ENCODE measurements at places on chromosomes 1 and 21.
A peak's percentile ranks its signal among the peaks of the same experiment; 100 is the strongest.

DNA sequence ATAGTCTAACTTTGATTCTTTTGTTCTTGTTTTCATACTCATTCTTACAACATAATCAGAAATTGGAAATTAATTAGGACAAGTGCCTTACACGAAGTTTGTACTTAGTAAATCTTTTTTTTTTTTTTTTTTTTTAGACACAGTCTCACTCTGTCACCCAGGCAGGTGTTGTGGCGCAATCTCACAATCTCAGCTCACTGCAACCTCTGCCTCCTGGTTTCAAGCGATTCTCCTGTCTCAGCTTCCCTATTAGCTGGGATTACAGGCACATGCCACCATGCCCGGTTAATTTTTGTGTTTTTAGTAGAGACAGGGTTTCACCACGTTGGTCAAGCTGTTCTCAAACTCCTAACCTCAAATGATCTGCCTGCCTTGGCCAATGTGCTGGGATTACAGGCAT is 12.4 kb downstream of the CHAF1B start:
- DNase-seq: no peak

- DNase-seq: no peak
Measured at GRCh38 chr1:87126886-87127505, 201.7 kb upstream of the LMO4 start.

GRCh38 chr1:7389201-7389905 is 381.7 kb upstream of the VAMP3 start:
- peak; percentile 21 for DNase-seq

- DNase-seq: no peak
Measured at GRCh38 chr1:163933437-163933836, 611.7 kb downstream of the NUF2 start.

DNA sequence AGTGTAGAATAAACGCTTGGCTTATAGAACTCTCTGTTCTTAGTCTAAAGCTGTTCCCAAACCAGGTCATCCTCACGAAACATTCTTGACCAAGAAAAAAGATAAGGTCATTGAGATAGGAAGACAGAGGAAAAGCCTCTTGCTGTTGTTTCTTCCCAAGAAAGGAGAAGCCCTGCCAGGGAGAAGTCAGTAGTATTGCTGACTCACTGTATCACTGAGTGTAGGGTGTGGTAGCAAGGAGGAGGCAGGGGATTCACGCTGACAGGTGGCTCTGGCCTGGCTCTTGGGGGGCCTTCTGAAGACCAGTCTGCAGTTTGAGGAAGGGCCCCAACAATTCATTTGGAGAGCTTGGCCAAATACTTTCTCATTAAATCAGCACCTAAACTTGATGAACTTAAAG is 97.8 kb downstream of the CD247 start:
- DNase-seq: no peak

DNA sequence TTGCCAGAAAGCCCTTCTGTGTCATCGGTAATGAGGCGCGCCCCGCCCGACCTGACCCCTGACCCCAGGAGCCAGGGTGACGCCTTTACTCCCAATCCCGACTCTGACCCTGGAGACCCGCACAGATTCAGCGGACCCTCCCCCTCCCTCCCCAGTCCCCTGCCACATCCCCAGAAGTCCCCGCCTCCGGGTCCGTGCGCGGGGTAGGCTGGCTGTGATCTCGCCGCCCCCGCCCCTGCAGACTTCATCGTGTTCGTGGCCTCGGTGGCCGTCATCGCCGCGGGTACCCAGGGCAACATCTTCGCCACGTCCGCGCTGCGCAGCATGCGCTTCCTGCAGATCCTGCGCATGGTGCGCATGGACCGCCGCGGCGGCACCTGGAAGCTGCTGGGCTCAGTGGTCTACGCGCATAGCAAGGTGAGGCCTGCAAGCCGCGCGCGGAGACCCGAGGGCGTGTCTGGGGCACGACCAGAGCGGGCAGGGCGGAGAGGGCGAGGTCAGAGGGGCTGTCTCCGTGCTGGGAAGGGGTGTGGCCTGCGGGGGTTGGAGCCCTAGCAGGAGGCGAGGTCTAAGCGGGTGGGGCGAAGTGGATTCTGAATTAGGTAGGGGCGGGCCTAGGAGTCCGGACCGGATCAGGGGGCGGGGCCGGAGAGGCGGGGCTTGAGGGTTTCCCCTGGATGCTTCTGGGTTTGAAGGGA is 34.8 kb downstream of the KCNQ4 start:
- DNase-seq: no peak

DNA sequence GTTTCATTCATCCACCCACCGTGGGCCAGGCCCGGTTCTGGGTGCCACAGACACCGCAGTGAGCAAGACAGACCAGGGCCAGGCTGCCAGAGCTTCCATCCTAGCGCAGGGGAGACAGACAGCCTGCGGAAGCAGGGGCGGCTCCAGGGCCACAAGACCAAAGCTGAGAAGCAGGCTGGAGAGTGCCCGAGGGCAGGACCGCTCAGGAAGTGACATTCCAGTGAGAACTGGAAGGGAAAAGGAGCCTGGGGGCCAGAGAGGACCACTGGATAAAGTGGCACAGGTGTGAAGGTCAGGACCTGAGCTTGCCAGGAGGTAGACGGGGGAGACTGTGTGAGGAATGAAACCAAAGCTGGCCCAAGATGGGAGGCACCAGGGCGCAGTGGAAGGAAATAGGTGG is 59.5 kb upstream of the EFHD2 start:
- no peak for DNase-seq

- DNase-seq: no peak
Measured at GRCh38 chr1:114490274-114490693, 20.7 kb downstream of the TRIM33 start.

DNA sequence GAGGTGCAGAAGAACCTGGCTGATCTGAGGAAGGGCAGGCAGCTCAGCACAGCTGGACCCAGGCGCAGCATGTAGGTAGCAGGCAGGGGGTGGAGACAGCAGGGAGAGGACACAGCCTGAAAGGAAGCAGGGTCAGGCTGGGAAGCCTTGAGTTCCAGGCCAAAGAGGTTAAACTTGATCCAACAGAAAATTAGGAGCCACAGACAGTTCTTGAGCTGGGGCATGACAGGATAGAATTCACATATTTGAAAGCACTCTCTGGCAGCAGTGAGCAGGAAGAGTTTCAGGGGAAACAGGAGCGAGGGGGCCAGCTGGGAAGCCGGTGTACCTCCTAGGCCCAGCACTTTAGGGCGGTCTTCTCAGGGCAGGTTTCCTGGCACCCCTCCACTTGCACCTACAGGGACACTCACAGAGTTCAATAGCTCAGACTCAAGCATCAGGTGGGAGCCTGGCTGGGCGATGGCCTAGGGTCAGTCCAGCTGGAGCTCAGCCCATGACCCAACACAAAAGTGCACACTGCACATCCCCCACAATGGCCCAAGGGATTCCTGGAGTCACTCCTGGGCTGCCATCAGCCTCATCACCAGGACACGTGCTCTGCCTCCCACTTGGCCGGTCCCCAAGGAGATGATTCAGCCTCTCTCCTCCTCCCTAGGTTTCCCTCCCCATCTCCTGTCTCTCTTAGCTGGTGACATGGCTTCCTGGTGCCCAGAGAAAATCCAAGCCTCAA is 22.7 kb downstream of the MATN1 start:
- peak; percentile 69 for DNase-seq

GRCh38 chr1:94012708-94013366 is 103.6 kb upstream of the GCLM start:
- no peak for DNase-seq

Data from umbilical cord (tissue), 2 donors.